ENCODE measurements at places on chromosomes 3 and 15. TPM values are rescaled to one million over a fixed set of nuclear protein-coding genes. Genes with fewer than 3 reads are reported as not detected.

Gene IQCF5
- total RNA-seq = not detected

DNA sequence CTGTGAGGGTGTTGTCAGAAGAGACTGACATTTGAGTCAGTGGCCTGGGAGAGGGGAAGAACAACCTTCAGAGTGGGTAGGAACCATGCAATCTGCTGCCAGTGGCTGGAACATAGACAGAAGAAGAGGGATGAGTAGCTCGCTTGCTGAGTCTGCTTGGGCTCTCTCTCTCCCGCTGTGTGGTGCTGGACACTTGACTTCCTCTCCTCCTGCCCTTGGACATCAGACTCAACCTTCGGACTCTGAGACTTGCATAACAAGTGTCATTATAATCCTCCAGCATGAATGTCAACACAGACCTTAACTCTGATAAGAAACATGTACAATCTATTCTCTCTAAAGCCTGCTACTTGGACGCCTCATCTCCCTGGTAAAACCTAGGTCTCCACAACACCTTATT lies 5.9 kb upstream of the NMD3 start:
- DNase-seq = no peak

- DNase-seq = no peak
These were observed 181.2 kb upstream of the RARB start for GRCh38 chr3:25246913-25247312.

GRCh38 chr3:109155828-109156227 lies 19.3 kb downstream of the C3orf85 start:
- DNase-seq = no peak

Gene RSL24D1
- total RNA-seq = 84.2 TPM

DNA sequence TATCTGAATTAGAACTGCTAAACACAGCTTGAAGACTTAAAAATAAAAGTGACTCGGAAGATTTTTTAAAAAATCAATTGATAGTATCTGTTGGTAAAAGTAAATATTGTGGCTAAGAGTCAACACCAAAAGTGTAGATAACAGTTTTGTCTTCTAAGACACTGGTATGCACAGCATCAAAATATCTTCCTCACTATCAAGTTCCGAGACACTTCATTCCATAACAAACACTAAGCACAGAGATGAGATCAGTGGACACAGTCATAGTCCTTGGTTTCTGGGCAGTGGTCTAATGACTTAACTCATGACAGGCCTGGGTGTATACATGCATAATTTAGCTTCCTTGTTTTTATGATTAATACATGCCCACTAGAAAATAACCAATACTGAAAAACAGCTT lies 63.2 kb downstream of the PXYLP1 start:
- peak; percentile 70 for DNase-seq

- peak; percentile 46 for DNase-seq
These were observed 12.5 kb upstream of the IL16 start for GRCh38 chr15:81184188-81184587.

GRCh38 chr3:58102976-58103451 lies 94.8 kb downstream of the FLNB start:
- DNase-seq = no peak

GRCh38 chr15:54289590-54290136 lies 311.4 kb downstream of the UNC13C start:
- no peak for DNase-seq

Gene ADAMTS17
- under 0.01 TPM for total RNA-seq

- DNase-seq = no peak
These were observed 14.3 kb downstream of the CXCR6 start for GRCh38 chr3:45957586-45957985.

Gene TLR9
- not detected for total RNA-seq

- DNase-seq = peak; percentile 16
These were observed 613.4 kb downstream of the MCTP2 start for GRCh38 chr15:94844538-94845389.

DNA sequence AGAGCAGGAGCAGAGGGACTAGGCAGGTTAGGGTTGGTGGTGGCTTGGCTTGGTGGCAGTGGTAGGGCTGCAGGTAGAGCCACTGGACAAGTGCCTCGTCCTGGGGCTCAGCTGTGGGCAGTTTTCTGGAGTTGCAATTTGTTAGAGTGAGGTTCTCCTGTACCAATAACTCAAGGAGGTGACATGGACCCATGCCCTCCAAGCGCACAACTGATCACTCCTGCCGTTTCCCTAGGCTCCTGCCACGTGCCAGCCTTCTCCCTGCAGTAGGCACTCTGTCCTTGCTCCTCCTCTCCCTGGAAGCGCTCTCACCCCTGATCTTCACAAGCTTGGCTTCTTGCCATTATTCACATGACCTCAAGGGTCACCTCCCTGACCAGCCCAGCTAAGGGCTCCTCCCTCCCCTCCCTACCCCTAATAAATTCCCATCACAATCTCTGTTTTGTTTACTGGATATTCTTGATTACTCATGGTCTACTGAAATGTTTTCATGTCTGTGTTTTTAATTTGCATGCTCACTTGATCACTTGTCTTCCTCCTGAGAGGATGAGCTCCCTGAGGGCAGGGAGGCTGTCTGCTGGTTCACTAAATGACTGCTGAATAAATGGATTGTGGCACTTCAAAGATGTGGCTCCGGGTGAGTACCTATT lies 3.3 kb downstream of the WNT7A start:
- no peak for DNase-seq

DNA sequence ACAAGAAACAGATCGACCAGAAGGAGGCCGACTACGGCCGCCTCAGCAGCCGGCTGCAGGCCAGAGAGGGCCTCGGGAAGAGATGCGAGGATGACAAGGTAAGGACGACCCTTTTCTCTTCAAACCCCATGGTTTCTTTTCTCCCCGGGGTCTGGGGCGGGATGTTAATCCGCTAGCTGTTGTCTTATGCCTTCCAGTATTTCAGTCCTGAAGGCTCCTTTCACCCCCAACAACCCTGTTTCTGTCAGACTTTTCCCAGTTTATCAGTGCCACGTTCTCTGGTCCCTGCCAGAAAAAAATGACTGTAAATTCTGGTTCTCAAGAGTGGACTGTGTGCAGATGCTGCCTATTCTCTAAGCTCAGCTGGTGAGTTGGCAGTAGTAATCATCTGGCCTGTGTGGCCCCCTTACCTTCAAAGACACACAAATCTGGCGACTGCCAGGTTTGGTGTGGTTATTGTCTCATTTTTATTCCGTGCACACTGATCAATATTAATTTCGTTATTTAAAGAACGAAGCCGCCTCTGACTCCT lies 806 bp downstream of the GOLM2 start:
- DNase-seq = no peak

DNA sequence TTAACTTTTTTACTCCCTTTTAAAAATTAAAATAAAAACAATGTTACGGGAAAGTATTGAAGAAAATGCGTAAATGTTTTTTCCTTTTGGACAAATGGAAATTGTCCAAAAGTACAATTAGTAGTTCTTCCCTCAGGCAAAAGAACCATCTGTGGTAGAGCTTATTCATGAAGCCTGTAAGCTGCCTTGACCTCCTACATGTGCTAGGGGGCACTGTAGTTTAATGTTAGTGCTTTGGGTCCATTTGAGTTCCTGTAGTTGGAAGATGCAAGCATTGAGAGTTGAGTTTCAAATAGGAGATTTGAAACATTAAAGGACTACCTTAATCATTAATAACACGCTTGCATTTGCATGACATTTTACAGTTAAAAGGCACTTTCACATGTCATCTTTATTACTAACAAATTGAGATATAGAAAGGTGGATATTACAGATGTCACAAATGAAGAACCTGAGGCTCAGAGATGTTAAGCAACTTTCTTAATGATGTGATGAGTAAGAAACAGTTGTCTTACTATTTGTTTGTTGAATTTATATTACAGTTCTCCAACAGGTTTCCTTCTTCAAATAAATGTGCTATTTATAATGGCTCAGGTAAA lies 1.8 kb upstream of the ZNF385D start:
- peak; percentile 42 for DNase-seq

Gene NR1I2
- total RNA-seq = under 0.01 TPM

Gene SLC9C1
- total RNA-seq = not detected

DNA sequence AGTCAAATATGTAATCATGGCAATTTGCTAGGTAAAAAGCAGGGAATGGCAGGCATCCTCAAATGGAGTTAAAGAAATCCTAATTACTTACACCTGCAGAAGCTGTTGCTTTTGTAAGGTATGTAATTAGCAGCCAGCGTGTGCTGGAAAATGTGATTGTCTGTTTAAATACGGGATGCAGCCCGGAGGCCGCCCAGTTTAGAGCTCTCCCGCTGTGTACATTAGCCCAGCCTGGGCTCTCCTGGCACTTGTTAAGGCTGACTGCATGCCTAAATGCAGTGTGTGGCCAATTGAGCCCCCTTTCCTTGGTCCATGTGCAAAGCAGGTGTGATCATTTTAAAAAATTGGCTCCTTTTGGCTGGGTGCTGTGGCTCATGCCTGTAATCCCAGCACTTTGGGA lies 9.0 kb downstream of the DPH3 start:
- no peak for DNase-seq

Gene IL17RD
- 0.86 TPM for total RNA-seq

Gene C3orf22
- not detected for total RNA-seq

DNA sequence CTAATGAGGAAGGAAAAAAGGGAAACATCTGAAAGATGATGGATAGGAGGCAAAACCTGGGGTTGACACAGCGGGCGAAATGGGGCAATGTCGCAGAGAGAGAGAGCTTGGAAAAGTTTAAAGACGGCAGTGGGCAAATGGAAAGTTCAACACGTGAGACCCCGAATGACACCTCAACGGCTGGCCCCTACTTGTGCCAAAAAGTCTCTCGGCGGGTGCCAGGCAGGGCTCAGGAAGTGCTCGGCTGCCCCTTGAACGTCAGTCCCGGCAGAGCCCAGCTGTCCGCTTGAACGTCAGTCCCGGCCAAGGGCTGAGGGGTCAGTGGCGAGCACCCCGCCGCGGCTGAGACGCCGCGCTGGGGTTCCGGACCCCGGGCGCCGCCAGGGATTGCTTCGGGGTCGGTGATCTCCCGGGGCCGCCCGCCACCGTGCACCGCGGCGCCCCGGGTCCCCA lies 658 bp downstream of the EOGT start:
- DNase-seq = peak; percentile 66

DNA sequence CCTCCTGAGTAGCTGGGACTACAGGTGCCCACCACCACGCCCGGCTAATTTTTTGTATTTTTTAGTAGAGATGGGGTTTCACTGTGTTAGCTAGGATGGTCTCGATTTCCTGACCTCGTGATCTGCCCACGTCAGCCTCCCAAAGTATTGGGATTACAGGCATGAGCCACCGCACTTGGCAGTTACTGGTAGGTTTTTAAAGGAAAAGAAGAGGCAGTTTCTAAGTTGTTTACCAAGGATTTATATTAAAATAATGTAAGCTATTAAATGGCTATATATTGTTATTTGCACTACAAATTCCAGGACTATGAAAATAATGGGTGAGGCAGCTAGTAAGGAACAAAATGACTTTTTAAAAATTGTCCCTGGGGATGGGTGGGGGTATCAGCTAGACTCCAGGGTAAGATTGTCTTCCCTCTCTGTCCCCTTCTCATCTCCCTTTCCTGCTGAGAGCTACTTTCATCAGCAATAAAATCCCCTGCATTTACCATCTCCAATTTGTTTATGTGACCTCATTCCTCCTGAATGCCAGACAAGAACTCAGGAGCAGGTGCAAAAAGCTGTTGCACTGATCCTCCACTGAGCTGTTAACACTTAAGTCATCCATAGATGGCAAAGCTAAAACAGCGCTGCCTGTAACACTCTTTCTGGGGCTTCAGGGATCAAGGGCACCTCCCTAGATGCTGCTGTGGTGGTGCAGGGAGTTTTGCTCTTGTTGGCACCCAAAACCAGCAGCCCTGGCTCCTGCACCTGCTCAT lies 165.2 kb downstream of the ZPLD1 start:
- DNase-seq = peak; percentile 8

DNA sequence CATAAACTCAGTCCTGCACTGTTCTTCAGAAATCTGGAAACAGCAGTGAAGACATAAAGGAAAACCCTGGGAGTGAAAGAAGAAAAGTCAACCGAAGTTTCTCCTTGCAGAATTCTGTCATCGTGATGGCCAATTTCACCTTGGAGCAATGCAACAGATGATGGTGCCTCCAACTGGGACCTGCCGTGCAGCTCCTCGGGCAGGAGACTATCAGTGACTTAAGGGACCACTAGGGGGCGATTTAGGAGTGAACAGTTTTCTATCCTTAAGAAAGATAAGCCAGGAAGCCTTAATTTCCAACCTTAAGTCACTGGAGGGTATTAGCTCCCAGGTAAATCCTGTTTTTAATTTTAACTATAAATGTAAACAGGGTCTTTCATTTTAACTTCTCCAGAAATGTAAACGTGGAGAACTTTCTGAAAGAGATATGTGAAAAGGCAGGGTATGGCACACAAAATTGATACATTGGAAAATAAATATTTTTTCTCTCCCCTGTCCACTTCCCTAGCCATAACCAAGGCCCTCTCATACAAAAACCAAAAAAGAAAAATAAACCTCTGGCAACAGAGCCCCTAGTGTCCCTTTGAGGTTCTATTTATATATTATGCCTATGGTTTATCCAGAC lies 116.3 kb downstream of the PDZRN3 start:
- peak; percentile 73 for DNase-seq

DNA sequence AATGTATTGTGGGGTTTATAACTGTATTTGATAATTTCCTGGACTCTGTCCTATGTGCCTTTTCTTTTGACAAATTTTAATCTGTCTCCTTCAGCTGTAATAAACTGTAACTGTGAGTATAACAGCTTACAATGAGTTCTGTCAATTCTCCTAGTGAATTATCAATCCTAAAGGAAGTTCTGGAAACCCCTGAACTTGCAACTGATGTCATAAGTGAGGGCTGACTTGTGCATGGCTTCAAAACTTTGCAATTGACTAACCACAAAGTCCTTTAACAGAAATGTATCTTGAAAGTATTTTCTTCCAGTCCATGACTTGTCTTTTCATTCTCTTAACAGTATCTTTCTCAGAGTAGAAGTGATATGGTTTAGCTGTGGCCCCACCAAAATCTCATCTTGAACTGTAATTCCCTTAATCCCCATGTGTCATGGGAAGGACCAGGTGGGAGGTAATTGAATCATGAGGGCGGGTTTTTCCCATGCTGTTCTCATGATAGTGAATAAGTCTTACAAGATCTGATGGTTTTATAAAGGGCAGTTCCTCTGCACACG lies 108.3 kb downstream of the TFDP2 start:
- no peak for DNase-seq

DNA sequence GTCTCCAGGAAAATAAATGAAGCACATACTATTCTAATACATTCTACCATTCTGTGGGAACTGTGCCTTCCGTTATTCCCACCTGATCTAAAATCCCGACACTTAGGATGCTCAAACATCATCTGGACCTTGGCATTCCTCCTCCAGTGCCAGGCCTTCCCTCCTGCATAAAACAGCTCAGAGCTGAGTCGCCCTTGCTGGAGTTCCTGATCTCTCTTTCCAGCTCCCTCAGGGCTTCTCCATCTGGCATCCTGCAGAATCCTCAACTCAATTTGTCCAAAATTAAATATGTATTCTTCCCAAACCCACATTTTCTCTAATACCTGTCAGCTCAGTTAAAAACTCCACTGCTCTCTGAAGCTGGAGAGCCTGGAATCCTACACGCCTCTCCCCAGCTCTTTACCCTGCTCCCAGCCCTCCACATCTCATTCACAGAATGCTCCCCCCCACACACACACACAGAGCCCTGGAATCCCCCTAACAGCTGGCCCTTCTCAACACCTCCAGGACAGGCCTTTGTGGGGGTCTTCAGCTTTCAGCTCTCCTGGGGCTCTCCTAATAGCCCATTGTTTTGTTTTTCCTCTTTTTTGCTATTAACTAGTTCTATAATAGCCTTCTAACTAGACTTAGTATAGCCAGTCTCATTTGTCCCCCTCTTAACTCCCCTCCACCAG lies 78.5 kb downstream of the HMG20A start:
- DNase-seq = no peak

- no peak for DNase-seq
These were observed 153.9 kb downstream of the CPNE4 start for GRCh38 chr3:131880948-131881347.

GRCh38 chr15:93462690-93463089 lies 373.7 kb upstream of the RGMA start:
- DNase-seq = no peak
